ENCODE measurements at places on chromosomes 7 and 10.
A peak's percentile ranks its signal among the peaks of the same experiment; 100 is the strongest.

DNA sequence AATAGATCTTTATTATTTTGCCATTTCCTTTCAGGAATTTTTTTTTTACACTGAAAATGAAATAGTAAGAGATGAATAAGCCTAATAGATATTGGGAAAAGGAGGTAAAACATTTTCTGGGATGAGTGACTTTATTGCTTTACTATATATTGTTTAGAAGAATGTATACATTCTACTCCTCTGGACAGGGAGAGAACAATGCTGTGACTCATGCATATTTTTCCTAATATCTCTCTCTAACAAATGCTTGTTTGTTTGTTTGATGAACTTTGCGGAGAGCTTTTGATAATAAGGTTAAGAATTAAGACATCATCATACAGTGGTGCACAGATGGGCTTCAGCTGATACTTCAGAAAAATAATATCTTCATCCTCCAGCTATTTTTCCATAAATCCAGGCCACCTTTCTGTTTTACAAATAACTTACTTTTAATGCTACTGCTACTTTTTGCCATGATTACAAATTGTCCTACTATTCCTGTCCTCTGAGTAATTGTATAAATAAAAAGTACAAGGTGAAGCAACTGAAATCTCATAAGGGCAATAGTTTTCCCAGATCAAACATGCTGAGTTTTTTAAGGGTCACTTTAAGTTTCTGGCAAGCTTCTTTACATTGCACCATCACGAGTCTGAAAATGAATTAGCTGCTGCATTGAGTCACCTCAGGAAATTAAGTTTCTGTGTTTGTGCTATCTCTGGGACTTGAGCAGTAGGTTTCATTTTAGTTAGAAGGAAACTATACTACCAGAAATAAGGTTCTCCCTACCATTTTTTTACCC lies 207.3 kb upstream of the POT1 start:
- H3K27ac ChIP-seq, result no peak overlapping the region
- H3K4me3 ChIP-seq, result no peak overlapping the region
- DNase-seq, result no peak
- no peaks in the 10 kb centered on the region for H3K4me1 ChIP-seq
- H3K36me3 ChIP-seq, result no peaks in the 10 kb centered on the region

GRCh38 chr10:36042135-36042534 lies 400.0 kb upstream of the FZD8 start:
- H3K27me3 ChIP-seq, result no peaks in the 10 kb centered on the region
- no peaks in the 10 kb centered on the region for H3K4me1 ChIP-seq
- no peak for DNase-seq
- no peak overlapping the region for H3K27ac ChIP-seq
- H3K4me3 ChIP-seq, result no peak overlapping the region
- H3K36me3 ChIP-seq, result no peaks in the 10 kb centered on the region

DNA sequence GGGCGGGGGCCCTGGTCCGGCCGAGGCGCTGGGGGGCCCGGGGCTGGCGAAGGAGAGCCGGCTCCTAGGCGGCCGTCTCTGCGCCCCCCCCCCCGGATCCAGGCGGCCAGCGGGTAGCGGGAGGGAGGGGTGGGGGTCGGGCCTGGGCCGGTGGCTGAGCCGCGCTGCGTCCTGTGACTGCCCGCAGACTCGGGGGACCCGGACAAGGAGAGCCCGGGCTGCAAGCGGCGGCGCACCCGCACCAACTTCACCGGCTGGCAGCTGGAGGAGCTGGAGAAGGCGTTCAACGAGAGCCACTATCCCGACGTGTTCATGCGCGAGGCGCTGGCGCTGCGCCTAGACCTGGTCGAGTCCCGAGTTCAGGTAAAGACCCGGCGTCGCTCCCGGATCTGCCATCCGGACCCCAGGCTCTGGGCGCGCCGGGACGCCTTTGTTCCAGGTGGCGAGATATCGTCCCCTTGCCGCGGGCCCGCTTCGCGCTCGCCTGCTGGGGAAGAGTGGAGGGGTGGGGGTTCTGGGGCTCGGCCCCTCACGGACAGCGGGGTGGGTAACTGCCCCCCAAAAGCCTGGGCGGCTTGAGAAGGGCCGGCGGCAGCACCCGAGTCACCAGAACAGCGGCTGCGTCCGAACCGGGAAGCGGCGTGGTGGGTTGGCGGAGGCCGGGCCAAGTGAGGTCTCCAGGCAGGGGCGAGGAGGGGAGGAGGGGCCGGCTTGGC lies 819 bp downstream of the UNCX start:
- no peak overlapping the region for H3K27ac ChIP-seq
- no peak overlapping the region for H3K4me3 ChIP-seq
- H3K27me3 ChIP-seq, result peaks cover 28% of the 10 kb centered on the region
- no peaks in the 10 kb centered on the region for H3K4me1 ChIP-seq
- no peak for DNase-seq

GRCh38 chr10:100254191-100254590 lies 13.2 kb downstream of the CWF19L1 start:
- no peak overlapping the region for H3K4me3 ChIP-seq
- H3K27ac ChIP-seq, result no peak overlapping the region
- no peak for DNase-seq
- no peaks in the 10 kb centered on the region for H3K27me3 ChIP-seq
- H3K36me3 ChIP-seq, result no peaks in the 10 kb centered on the region

GRCh38 chr10:103479135-103479534 lies at the start of gene CALHM3:
Gene CALHM3, minus strand, starts transcription at chr10:103479240. Its CDS starts 208 bp downstream, at chr10:103479032.
- no peaks in the 10 kb centered on the region for H3K36me3 ChIP-seq
- no peak within 1 kb of the TSS for H3K27ac ChIP-seq
- no peaks in the 10 kb centered on the region for H3K27me3 ChIP-seq
- no peaks in the 10 kb centered on the region for H3K4me1 ChIP-seq
- H3K4me3 ChIP-seq, result no peak within 1 kb of the TSS

DNA sequence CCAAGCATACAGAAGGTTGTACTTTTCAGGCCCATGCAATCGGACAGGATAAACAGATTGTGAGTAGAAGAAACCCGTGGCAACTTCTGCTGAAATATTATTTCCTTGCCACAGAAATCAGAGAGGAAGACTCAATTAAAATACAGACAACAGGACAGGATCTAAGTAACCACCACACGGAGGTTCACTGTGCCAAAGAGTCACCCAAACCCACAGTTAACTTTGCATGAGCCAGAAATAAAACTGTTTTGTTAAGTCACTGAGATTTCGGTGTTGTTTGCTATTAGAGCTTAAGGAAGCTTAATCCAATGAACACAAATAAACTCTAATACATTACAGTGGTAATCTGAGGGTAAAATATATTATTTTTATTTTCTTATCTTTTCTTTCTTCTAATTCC lies 14.0 kb downstream of the PNPLA8 start:
- no peak for DNase-seq
- no peaks in the 10 kb centered on the region for H3K4me1 ChIP-seq
- H3K27me3 ChIP-seq, result no peaks in the 10 kb centered on the region
- no peaks in the 10 kb centered on the region for H3K36me3 ChIP-seq
- no peak overlapping the region for H3K27ac ChIP-seq

GRCh38 chr7:91446819-91447218 lies 182.6 kb downstream of the FZD1 start:
- no peaks in the 10 kb centered on the region for H3K4me1 ChIP-seq
- no peak overlapping the region for H3K27ac ChIP-seq
- no peak for DNase-seq
- no peak overlapping the region for H3K4me3 ChIP-seq

DNA sequence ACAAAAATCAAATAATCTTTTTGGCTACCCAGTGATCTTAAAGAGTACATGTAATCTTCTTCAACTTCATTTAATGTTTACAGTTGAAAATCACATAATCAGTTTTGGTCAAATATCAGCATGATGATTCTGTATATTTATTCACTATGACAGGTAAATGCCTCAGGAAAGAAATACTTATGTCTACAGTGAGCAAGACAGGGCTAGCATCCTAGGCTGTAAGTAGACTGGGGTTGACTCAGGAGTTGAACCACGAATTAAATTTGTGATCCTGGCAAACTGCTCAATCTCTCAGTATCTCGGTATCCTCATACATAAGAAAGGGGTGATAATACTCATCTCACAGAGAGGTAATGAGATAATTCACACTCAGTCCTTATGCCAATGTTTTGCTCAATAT lies 71.8 kb downstream of the SEMA3D start:
- no peaks in the 10 kb centered on the region for H3K27me3 ChIP-seq
- no peak for DNase-seq
- no peak overlapping the region for H3K4me3 ChIP-seq
- no peak overlapping the region for H3K27ac ChIP-seq

GRCh38 chr7:113622796-113623195 lies 296.0 kb downstream of the PPP1R3A start:
- no peak for DNase-seq
- H3K4me1 ChIP-seq, result no peaks in the 10 kb centered on the region
- H3K4me3 ChIP-seq, result no peak overlapping the region
- H3K27me3 ChIP-seq, result no peaks in the 10 kb centered on the region

DNA sequence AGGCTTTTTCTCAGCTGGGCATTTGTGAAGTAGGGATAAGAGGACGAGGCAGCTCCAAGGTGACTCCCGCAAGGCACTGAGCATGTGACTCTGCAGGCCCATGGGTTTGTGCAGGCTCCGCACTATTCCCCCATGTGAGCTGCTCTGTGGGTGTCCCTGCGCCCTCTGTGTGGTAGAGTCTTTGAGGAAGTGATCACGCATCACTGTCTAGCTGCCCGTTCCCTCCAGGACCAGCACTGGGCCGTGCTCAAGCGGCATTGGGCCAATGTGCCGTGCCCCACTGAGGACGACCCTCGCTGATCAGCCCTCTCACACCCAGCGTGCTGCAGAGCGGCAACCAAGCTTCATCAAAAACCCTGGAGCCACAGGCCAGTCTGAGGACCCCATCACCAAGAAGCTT lies 7.5 kb downstream of the PRKAG2 start:
- no peak for DNase-seq
- no peak overlapping the region for H3K4me3 ChIP-seq
- H3K27me3 ChIP-seq, result no peaks in the 10 kb centered on the region

- no peak overlapping the region for H3K4me3 ChIP-seq
- H3K4me1 ChIP-seq, result no peaks in the 10 kb centered on the region
- no peaks in the 10 kb centered on the region for H3K36me3 ChIP-seq
Observed at GRCh38 chr7:117875566-117875965, 2.3 kb upstream of the CTTNBP2 start.

DNA sequence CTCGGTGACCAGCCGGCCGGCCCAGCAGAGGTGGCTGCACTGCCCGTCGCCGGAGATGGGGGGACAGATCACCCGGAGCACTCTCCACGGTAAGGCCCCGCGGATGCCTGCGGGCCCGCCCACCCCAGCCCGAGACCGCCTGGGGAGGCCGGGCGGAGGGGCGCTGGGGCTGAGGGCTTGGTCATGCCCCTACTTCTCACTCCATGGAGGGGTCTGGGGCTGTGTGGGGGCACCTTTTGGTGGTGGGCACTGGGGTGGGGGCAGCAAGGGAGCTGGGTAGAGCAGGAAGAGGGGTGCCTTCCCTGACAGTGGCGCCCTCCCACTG lies 61.8 kb downstream of the NEURL1 start:
- no peak overlapping the region for H3K27ac ChIP-seq
- no peaks in the 10 kb centered on the region for H3K36me3 ChIP-seq
- H3K4me1 ChIP-seq, result no peaks in the 10 kb centered on the region
- H3K27me3 ChIP-seq, result no peaks in the 10 kb centered on the region

- no peak for DNase-seq
- H3K27me3 ChIP-seq, result no peaks in the 10 kb centered on the region
- no peak overlapping the region for H3K4me3 ChIP-seq
Observed at GRCh38 chr10:61779950-61780659, 117.4 kb downstream of the CABCOCO1 start.

DNA sequence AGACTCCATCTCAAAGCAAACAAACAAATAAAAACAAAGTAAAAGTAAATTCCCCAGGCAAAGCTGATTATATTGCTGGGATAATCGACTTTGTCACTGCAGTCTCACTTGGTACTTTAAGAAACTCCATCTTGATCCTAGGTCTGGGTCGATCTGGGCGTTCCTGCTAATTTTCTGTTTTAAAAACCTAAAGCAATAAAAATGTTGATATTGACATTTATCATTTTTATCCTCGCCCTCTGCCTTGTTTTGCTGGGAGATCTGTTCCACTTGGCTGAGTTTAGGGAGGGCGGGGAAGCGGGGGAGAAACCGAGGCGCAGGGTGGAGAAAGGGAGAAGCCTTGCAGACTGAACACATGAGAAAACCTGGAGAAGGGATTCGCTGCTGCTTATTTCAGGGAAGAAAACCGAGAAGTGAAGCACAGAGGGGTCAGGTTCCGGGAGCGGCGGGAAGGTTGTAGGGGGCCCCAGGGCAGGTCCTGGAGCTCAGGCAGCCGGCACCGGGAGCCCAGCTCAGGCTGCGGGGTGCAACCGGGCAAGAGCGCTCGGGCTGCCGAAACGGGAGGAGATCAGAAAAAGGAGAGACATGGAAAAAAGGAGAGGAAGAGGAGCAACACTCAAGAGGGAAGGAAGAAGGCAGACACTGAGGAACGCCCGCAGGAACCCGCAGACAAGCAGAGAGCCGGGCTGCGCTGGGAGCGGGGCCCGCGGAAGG lies 27.3 kb upstream of the KMT2C start:
- no peaks in the 10 kb centered on the region for H3K27me3 ChIP-seq
- H3K27ac ChIP-seq, result peak overlapping the region; percentile 99
- peak overlapping the region; percentile 99 for H3K4me3 ChIP-seq
- DNase-seq, result no peak
- no peaks in the 10 kb centered on the region for H3K36me3 ChIP-seq
- no peaks in the 10 kb centered on the region for H3K4me1 ChIP-seq

DNA sequence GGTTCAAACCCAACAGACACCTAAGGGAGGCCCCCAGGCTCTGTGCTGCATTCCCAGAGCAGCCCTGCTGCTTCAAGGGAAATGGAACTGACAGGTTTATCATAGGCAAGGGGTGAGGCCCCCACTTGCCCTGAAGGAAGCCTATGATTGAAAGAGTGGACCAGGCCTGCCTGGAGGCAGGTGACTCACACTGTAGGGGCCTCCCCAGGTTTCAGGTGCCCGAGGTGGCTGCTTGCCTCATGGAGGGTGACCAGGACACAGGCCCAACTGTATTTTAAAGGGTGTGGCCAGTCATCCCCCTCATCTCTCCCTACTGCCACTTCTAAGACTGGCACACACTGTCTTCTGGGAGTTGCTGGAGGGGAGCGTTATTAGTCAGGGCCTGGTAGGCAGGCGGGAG lies 85.4 kb downstream of the ATXN7L1 start:
- H3K4me3 ChIP-seq, result no peak overlapping the region
- no peak overlapping the region for H3K27ac ChIP-seq
- H3K27me3 ChIP-seq, result no peaks in the 10 kb centered on the region
- no peaks in the 10 kb centered on the region for H3K4me1 ChIP-seq
- no peaks in the 10 kb centered on the region for H3K36me3 ChIP-seq
- no peak for DNase-seq

DNA sequence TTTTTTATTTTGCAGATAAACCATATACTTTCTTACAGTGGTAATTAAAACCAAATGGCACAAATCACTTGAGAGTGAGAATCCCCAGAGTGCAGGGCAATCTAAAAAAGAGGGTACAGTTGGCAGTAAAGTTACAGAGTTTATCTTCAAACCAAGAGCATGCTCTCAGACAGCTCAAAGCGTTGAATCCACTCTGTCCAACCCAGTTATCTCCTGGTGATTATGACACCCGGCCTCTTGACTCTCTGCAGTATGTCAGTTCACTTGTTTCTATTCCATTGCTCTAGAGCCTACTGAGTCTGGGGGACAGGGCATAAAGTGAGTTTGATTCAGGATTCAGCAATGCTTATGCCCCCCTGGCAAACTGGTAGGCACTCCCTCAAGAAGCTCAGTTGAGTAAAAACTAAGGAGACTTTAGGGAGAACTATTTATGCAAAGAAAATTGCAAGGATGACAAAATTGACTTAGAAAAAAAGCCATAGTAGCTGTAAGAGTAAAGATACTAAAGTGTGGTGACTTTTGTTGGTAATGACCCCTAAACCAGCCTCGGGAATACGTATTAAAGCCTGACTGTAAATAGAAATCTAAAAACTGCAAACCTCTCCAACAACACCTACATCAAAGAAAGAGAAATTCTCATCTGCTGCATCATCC lies 55.5 kb downstream of the COL1A2 start:
- H3K4me3 ChIP-seq, result no peak overlapping the region
- H3K4me1 ChIP-seq, result no peaks in the 10 kb centered on the region
- no peaks in the 10 kb centered on the region for H3K36me3 ChIP-seq
- no peaks in the 10 kb centered on the region for H3K27me3 ChIP-seq
- no peak overlapping the region for H3K27ac ChIP-seq

Data from breast epithelium (tissue), 4 donors.